ENCODE measurements at places on chromosomes 7 and 10. TPM values are rescaled to one million over a fixed set of nuclear protein-coding genes. Genes with fewer than 3 reads are reported as not detected.

The ALOX5 gene
- not detected for total RNA-seq

The FBXW4 gene
- total RNA-seq, result 32.1 TPM

The CLEC2L gene
- 23.0 TPM for total RNA-seq

The CEP55 gene
- 52.9 TPM for total RNA-seq

The PIK3CG gene
- 0.74 TPM for total RNA-seq

The PPP1R17 gene
- total RNA-seq, result not detected

The MRLN gene
- not detected for total RNA-seq

The TAS2R39 gene
- not detected for total RNA-seq

The FAM221A gene
- total RNA-seq, result 2.2 TPM

The SMKR1 gene
- total RNA-seq, result not detected

The MUC12 gene
- total RNA-seq, result not detected

The ADIRF gene
- total RNA-seq, result not detected

The ASZ1 gene
- total RNA-seq, result not detected
